CD4-positive, alpha-beta T cell (primary cell): ENCODE measurements at places on chromosomes 4 and X.

GRCh38 chr4:128663325-128663724 is 146.2 kb upstream of the JADE1 start:
- H3K4me1 ChIP-seq = peaks cover 11% of the 10 kb centered on the region
- H3K27me3 ChIP-seq = no peaks in the 10 kb centered on the region
- no peak for DNase-seq
- H3K27ac ChIP-seq = peak overlapping the region; percentile 34

- no peak overlapping the region for H3K27ac ChIP-seq
- H3K4me1 ChIP-seq = no peaks in the 10 kb centered on the region
- no peaks in the 10 kb centered on the region for H3K27me3 ChIP-seq
- DNase-seq = no peak
These were observed 14.4 kb downstream of the UVSSA start for GRCh38 chr4:1361431-1361830.

- no peaks in the 10 kb centered on the region for H3K36me3 ChIP-seq
- H3K27ac ChIP-seq = no peak overlapping the region
- no peaks in the 10 kb centered on the region for H3K4me1 ChIP-seq
- no peak overlapping the region for H3K4me3 ChIP-seq
These were observed 145.3 kb upstream of the GALNTL6 start for GRCh38 chr4:171667906-171668305.

DNA sequence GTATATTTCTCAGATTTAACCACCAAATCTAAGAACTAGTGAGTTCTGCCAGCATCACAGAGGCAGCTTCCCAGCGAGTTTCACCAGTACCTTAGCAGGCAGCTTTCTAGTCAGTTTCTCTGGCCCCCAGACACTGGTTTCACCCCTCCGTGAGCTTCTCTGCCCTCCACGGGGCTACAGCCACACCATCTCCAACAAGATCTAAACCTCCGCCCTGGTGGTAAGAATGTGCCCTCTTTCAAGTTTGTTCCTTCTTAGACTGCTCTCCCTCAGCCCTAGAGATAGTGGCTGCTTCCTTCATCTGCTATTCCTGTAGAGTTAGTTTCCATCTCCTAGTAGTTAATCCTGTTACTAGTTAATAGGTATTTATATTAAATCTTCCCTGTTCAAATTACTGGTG is 60.5 kb upstream of the TAB3 start:
- H3K27ac ChIP-seq = no peak overlapping the region
- no peaks in the 10 kb centered on the region for H3K36me3 ChIP-seq
- no peak for DNase-seq
- H3K4me1 ChIP-seq = no peaks in the 10 kb centered on the region
- no peak overlapping the region for H3K4me3 ChIP-seq

DNA sequence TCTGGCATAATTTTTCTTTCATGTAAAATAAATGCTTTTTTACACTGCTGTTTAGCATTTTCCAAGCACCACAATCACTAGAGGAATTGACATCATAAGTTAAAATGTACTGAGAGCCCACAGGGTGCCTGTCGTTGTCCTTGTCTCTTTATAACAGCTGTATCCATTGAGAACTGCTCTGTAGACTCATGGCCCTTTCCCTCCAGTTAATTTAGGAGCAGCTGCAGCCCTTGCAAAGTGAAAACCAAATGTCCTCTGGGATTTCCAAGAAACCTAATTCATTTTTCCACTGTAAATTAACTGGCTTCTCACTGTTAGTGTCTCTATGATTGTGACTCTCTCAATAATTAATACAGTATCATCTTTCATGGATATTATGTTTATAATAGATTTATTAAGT is 185.9 kb downstream of the SLC4A4 start:
- no peak overlapping the region for H3K4me3 ChIP-seq
- no peak overlapping the region for H3K27ac ChIP-seq
- DNase-seq = no peak

- H3K27me3 ChIP-seq = no peaks in the 10 kb centered on the region
- no peaks in the 10 kb centered on the region for H3K4me1 ChIP-seq
- no peak overlapping the region for H3K4me3 ChIP-seq
- H3K36me3 ChIP-seq = no peaks in the 10 kb centered on the region
- DNase-seq = no peak
These were observed 2.6 kb upstream of the BEX1 start for GRCh38 chrX:103066606-103067005.

DNA sequence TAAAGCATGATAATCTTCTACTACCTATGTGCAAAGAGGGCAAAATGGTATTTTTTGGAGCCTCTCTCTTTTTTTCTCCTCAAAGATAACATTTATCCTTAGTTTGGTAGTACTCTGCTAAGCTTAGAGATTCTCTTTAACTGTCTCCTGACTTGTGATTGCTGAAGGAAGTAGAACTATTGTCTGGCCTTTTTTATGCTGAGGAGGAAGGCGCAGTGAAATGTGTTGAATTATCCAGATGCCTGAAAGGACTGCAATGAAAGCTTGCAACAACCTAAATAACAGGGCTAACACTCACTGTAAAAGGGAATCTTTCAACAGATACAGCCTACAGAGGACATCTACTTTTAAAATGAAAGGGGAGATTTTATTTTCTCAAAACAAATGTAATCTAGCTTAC is 59.5 kb upstream of the CCDC160 start:
- H3K4me1 ChIP-seq = peaks cover 9% of the 10 kb centered on the region
- DNase-seq = no peak
- no peak overlapping the region for H3K27ac ChIP-seq

- H3K27ac ChIP-seq = no peak overlapping the region
- DNase-seq = no peak
- H3K27me3 ChIP-seq = no peaks in the 10 kb centered on the region
- H3K36me3 ChIP-seq = no peaks in the 10 kb centered on the region
These were observed 109.6 kb downstream of the SHROOM4 start for GRCh38 chrX:50704360-50704759.

- no peaks in the 10 kb centered on the region for H3K27me3 ChIP-seq
- no peaks in the 10 kb centered on the region for H3K4me1 ChIP-seq
- no peak overlapping the region for H3K4me3 ChIP-seq
- peaks cover 41% of the 10 kb centered on the region for H3K36me3 ChIP-seq
These were observed 20.0 kb downstream of the CLCN3 start for GRCh38 chr4:169640261-169640870.

DNA sequence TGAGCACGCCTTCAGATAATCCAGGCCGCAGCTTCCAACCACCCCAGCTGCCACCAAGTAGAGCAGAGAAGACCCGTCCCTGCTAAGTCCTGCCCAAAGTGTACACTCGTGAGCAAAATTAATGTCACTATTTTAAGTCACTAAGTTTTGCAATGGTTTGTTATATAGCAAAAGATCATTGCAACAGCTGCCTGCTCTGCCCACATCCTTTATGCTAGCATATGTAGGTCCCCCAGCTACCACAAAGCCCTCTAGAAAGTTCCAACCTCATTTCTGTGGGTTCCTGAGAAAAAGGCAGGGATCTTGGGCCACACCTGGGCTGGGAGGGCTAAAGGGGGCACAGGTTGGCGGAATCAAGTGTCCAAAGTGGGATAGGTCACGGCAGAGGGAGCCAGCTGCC is 346.9 kb downstream of the BCOR start:
- H3K36me3 ChIP-seq = no peaks in the 10 kb centered on the region
- no peak overlapping the region for H3K27ac ChIP-seq
- DNase-seq = no peak
- no peaks in the 10 kb centered on the region for H3K27me3 ChIP-seq

- H3K36me3 ChIP-seq = no peaks in the 10 kb centered on the region
- H3K27me3 ChIP-seq = no peaks in the 10 kb centered on the region
- no peak for DNase-seq
- H3K4me1 ChIP-seq = peaks cover under 1% of the 10 kb centered on the region
- H3K4me3 ChIP-seq = no peak overlapping the region
- no peak overlapping the region for H3K27ac ChIP-seq
These were observed 17.7 kb upstream of the ELOVL6 start for GRCh38 chr4:110216129-110216528.

- H3K4me1 ChIP-seq = no peaks in the 10 kb centered on the region
- H3K27me3 ChIP-seq = no peaks in the 10 kb centered on the region
- no peak overlapping the region for H3K4me3 ChIP-seq
- H3K27ac ChIP-seq = no peak overlapping the region
- no peak for DNase-seq
- H3K36me3 ChIP-seq = no peaks in the 10 kb centered on the region
These were observed 6.9 kb upstream of the TLL1 start for GRCh38 chr4:165866019-165866650.

DNA sequence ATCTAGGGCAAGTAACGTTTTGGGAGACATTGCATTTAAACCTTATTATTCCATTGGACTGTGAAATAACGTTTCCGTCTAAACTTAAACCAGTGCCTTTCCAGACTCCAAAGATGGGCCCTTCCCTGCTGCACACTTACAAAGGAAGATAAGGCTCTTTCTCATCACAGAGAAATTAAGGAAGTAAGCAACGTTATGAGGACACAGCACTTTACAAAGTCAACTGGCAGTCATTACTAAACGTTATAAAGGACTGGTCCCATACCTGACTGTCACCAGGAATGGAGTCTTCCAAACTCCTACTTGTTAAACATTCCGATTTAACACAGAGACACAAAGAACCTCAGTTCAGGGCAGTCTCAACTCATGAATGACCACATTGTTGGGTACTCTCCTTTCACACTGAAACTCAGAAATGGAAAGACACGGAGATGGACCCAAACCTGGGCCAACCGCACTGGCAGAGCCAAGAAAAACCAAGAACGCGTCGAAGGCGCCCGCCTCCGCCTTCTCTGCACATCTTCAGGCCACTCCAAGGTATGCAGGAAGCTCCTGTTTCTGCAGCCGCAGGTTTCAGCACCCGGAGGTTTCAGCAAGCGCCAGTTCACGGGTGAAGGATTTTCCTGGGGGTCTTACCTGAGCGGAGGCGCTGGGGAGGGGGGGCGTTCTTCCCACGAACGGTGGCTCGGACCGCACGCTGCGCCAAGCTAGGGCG is 670 bp downstream of the PAPSS1 start:
- peak overlapping the region; percentile 60 for H3K27ac ChIP-seq
- DNase-seq = no peak
- H3K36me3 ChIP-seq = no peaks in the 10 kb centered on the region
- peak overlapping the region; percentile 89 for H3K4me3 ChIP-seq
- peaks cover 24% of the 10 kb centered on the region for H3K4me1 ChIP-seq

- H3K4me3 ChIP-seq = no peak overlapping the region
- H3K27ac ChIP-seq = no peak overlapping the region
- no peaks in the 10 kb centered on the region for H3K36me3 ChIP-seq
- no peak for DNase-seq
These were observed 57.1 kb upstream of the ADGRG2 start for GRCh38 chrX:19179389-19179788.

GRCh38 chrX:50375481-50376267 is 95.0 kb downstream of the DGKK start:
- no peak overlapping the region for H3K27ac ChIP-seq
- H3K4me3 ChIP-seq = no peak overlapping the region
- no peaks in the 10 kb centered on the region for H3K36me3 ChIP-seq
- DNase-seq = no peak

DNA sequence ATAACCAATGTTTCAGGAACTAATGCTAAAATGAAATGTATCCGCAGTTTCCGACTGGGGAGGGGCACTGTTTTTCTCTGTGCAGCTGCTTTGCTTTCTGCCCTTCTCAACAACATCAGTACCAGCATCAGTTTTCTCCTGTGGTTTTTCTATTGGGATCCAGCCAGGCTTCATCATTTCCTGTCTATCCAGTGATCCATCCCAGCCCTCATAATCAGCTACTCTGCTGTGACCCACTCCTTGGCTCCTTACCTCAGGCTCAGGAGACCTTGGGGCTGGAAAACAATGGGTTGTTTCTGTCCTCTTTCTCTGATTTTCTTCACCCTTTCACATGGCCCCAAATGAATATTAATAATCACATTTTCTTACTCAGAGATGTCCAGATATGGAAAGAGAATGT is 222.2 kb upstream of the DKK2 start:
- no peak for DNase-seq
- H3K36me3 ChIP-seq = no peaks in the 10 kb centered on the region
- no peak overlapping the region for H3K4me3 ChIP-seq
- no peaks in the 10 kb centered on the region for H3K27me3 ChIP-seq
- H3K27ac ChIP-seq = no peak overlapping the region

DNA sequence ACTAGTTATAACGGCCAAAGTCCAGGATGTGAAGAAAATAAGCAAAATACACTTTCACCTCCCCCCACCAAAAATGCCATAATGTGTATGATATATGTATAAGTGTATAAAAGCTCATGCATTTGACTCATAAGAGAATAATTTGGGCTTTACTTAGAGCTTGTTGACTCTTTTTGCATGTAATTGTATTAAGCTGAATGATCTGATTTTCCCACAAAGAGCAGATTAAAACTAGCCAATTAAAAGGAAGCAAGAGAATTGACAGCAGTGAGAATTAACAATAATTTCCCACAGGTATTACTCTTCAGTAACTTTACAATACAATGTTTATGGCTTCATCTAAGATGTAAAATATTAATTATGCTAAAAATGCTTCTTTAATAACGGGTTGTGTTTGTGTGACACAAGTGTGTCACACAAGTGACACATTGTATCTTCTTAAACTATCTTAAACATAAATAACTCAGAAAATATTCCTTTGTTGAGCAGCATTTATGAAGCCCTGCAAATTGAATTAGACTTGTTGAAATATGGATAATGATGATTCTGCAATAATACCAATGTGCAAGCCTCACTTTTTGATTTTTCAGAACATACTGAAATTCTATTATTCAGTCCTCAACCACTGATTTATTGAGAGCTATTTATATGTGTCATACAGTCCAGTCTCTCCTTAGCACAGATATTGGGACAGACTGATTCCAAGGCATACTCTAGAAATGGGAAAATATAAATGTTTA is 134.5 kb downstream of the SLIT2 start:
- H3K4me3 ChIP-seq = no peak overlapping the region
- no peaks in the 10 kb centered on the region for H3K36me3 ChIP-seq
- no peak overlapping the region for H3K27ac ChIP-seq
- no peaks in the 10 kb centered on the region for H3K27me3 ChIP-seq

GRCh38 chrX:147626605-147627004 is 285.1 kb upstream of the FMR1 start:
- no peaks in the 10 kb centered on the region for H3K27me3 ChIP-seq
- H3K36me3 ChIP-seq = no peaks in the 10 kb centered on the region
- H3K4me1 ChIP-seq = no peaks in the 10 kb centered on the region
- no peak for DNase-seq
- H3K4me3 ChIP-seq = no peak overlapping the region

- DNase-seq = no peak
- no peak overlapping the region for H3K27ac ChIP-seq
- no peaks in the 10 kb centered on the region for H3K36me3 ChIP-seq
- no peaks in the 10 kb centered on the region for H3K4me1 ChIP-seq
These were observed 72.9 kb downstream of the FAM9B start for GRCh38 chrX:8960957-8961468.

GRCh38 chrX:10722851-10723250 is 102.5 kb upstream of the MID1 start:
- no peaks in the 10 kb centered on the region for H3K4me1 ChIP-seq
- H3K36me3 ChIP-seq = no peaks in the 10 kb centered on the region
- no peak overlapping the region for H3K27ac ChIP-seq

DNA sequence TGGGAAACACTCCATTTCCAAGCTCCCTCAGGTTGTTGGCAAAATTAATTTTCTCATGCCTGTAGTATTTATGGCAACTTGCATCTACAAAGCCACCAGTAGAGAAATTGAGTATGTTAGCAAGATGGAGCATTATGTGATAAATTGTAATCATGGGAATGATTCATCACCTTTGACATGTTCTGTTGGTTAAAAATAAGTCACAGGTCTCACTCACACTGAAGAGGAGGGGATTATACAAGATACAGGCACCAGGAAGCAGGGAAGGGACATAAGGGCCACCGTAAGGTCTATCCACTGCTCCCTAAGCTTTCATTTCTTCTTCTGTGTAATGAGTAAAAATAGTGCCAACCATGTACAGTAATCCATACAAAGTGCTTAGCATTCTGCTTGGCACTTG is 313.0 kb downstream of the GBA3 start:
- H3K27me3 ChIP-seq = no peaks in the 10 kb centered on the region
- no peak overlapping the region for H3K4me3 ChIP-seq
- DNase-seq = no peak
- no peaks in the 10 kb centered on the region for H3K36me3 ChIP-seq
